Tibial nerve (tissue), 4 donors: ENCODE measurements at places on chromosomes 16 and 17. TPM values are rescaled to one million over a fixed set of nuclear protein-coding genes. Genes with fewer than 3 reads are reported as not detected.

Gene RUNDC3A
- total RNA-seq: not detected

Gene TUBG2
- 48.2 TPM for total RNA-seq

Gene KRT36
- total RNA-seq: not detected

Gene VMO1
- total RNA-seq: 1.4 TPM

Gene CD300LB
- 0.21 TPM for total RNA-seq

Gene CXCL16
- 13.7 TPM for total RNA-seq

Gene CNGB1
- total RNA-seq: not detected

Gene CHST4
- total RNA-seq: not detected

Gene CUEDC1
- 32.1 TPM for total RNA-seq

Gene FOXC2
- 13.8 TPM for total RNA-seq

Gene GP1BA
- total RNA-seq: not detected

Gene SCNN1G
- total RNA-seq: 0.20 TPM

Gene INCA1
- total RNA-seq: 1.7 TPM

Gene CLEC18C
- 0.42 TPM for total RNA-seq

Gene MARVELD3
- total RNA-seq: not detected

Gene OSGIN1
- total RNA-seq: 27.7 TPM

Gene CDT1
- 1.5 TPM for total RNA-seq

Gene DUXB
- not detected for total RNA-seq

Gene DDX19B
- 27.8 TPM for total RNA-seq

Gene PIMREG
- not detected for total RNA-seq

Gene CCDC144A
- 27.3 TPM for total RNA-seq

Gene TBC1D16
- 68.4 TPM for total RNA-seq

Gene RFWD3
- 22.4 TPM for total RNA-seq
